ENCODE measurements at places on chromosomes 5 and 9.

GRCh38 chr9:136009516-136009915 lies 48.3 kb upstream of the UBAC1 start:
- DNase-seq: no peak

GRCh38 chr5:156879665-156880285 lies 29.7 kb downstream of the PPP1R2B start:
- DNase-seq: no peak

- no peak for DNase-seq
Observed at GRCh38 chr9:69605406-69605805, 66.8 kb downstream of the APBA1 start.

DNA sequence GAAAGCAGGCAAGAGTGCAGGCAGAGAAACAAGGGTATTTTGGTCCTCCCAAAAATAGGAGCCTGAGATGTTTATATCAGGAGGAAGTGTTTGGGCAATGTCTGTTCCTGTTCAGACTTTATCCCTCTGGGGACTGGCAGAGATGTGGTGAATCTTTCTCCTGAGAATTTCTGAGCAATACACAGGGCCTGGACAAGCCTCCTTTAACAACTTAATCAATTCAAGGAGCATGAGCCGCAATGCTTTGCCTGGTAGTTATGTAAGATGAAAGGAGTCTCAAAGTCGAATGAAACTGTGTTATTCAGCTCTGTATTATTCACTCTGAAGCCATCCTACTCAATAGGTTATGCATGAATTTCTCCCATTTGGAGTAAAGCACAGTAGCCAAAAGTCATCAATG lies 365.6 kb downstream of the MAN2A1 start:
- DNase-seq: no peak

DNA sequence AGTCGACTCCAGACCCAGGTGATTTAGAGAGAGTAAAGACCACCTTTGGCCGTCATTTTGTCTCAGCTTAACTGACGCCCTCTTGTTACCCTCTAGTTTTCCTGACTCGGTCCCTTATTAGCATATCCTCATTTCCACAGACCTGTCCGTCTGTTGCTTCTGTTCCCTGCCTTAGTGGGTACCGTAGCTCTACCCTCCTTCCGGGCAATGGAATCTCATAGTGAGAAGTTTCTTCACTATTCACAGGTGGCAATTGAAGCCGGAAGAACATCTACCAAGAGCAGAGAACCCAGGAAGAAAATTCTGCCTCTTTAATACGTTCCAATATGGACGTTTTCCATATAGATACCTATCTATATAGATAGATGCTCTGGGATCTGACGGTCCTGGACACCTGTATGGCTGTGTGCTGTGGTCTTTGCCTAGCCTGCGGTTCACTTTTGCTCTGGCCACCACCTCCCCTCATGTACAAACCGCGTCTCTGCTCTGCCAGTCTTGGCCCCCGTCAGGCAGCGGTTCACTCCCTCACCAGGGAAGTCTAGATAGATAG lies 652 bp upstream of the TMEM161B start:
- DNase-seq: no peak

GRCh38 chr9:111878946-111879345 lies 17.7 kb upstream of the UGCG start:
- no peak for DNase-seq

GRCh38 chr5:137407090-137407489 lies 92.0 kb downstream of the SPOCK1 start:
- DNase-seq: no peak

DNA sequence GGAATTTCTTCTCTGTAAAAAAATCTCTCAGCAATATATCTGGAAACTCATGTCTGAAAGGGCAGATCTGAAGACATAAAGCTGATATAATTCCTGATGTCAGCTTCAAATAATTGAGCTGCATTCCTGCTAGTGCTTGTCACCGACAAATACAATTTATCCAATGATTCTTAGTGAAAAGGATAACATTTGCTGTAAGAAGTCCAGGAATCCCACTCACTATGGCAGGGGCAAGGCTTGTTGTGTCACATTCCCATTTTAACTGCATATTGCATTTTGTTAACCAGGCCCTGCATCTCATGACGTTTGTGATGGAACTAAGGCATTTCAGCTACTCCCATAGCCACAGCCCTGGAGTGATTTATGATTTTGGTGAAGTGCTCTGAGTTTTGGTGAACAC lies 160.1 kb upstream of the DAB2 start:
- no peak for DNase-seq

- no peak for DNase-seq
Observed at GRCh38 chr5:50846261-50846660, 179.8 kb downstream of the PARP8 start.

DNA sequence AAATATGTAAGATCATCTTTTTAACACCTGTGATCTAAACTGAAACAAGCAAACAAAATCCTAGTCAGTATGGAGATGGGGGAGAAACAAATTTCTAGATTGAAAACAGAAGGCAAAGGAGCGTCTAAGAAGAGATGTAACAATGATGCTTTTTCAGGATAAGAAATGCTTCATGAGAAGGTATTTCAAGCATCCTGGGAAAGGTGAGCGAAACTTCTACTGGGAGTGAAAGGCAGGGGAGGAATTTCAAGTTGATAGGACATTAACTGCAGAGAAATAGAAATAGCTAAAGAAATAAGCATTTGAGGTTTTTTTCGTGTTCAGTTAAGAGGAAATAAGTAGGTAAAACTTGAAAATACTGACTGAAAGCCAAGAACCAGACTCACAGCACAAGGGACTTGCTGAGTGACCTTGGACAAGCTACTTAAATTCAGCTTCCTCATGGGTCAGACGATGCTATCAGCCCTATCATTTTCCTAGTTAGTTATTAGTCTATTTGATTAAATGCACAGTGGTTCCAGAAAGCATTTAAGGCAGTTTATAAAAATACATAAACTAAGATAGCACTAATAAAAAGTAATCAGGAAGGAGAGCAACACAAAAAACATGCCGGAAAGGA lies 406.3 kb downstream of the PDE4D start:
- DNase-seq: no peak

GRCh38 chr9:113436728-113437515 lies 26.4 kb downstream of the C9orf43 start:
- DNase-seq: no peak

DNA sequence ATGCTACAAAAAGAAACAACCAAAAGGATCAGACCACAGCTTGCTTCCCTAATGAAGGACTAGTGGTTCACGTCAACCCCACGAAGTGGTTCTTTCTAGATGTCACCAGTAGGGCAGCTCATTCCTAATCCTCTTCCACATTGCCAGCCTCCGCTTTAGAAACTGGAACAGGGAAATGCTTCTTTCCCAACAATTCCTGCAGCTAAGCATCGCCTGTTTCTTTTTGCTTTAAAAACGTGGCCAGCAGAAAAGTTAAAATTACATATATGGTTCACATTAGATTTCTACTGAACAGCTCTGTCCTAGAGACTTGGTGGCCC lies 100.2 kb downstream of the MTX3 start:
- no peak for DNase-seq

GRCh38 chr5:107393851-107394250 lies 276.9 kb downstream of the EFNA5 start:
- DNase-seq: no peak

- DNase-seq: no peak
Observed at GRCh38 chr9:24351258-24351657, 194.4 kb downstream of the IZUMO3 start.

DNA sequence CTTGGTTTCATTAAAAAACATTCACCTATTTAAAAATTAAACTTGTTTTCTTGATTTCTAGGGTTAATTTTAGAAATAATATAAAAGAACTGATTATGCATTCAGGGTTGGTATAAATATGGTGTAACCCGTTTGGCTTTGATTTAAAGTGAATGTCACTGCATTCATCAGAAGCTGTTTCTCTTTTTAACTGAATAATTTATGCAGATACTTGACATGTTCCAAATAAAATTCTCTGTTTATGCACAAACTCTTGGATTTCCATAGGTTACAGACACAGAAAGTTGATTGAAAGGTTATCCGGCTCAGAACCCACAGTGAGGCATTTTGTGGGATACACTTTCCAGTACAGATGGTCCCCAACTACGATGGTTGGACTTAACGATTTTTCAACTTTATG lies 161.3 kb downstream of the HACD4 start:
- no peak for DNase-seq

GRCh38 chr9:133581513-133582343 lies 27.5 kb downstream of the FAM163B start:
- DNase-seq: no peak

GRCh38 chr9:124392254-124392870 lies 22.9 kb downstream of the PSMB7 start:
- no peak for DNase-seq

DNA sequence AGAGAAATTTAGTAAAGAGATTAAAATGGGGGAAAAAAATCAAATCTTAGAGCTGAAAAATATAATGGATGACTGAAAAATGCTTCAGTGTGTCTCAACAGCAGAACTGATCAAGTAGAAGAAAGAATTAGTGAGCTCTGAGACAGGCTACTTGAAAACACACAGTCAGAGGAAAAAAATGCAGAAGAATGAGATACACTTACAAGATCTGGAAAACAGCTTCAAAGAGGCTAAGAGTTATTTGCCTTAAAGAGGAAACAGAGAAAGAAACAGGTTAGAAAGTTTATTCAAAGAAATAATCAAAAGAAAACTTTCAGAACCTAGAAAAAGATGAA lies 70.5 kb upstream of the OR2K2 start:
- no peak for DNase-seq

- DNase-seq: no peak
Observed at GRCh38 chr5:168916266-168916665, 337.1 kb upstream of the PANK3 start.

DNA sequence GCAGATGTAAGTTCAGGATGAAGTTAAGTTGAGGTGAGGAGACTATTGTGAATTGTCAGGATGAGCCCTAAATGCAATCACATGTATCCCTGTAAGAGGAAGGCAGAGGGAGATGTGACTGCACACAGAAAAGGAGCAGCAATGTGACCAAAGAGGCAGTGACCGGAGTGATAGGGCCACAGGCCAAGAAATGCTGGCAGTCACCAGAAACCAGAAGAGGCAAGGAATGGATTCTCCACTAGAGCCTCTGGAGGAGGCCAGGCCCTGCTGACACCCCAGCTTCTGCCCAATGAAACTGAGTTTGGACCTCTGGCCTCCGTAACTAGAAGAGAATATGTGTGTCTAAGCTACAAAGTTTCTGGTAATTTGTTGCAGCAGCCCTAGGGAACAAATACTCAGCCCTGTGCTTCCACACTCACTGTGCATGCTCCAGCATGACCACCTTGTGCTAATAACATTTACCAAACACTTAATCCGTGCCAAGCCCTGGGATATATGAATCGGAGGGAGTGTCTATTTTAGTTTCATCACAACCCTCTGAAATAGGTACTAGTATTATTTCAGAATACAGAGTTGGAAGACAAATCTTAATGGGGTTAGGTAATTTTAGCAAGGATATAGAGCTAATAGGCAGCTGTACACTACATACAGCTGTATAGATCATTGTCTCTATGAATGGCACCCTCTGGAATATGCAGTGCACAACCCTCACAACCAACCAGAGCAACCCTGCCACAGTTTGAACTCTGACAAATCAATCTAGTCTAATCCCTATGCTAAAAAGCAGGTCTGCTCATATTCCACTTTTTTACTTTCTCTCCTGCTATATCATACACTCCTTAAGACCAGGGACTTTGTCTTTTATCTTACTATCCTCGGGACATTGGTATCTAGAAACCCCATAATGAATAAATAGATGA lies 7.8 kb upstream of the GPX8 start:
- no peak for DNase-seq

DNA sequence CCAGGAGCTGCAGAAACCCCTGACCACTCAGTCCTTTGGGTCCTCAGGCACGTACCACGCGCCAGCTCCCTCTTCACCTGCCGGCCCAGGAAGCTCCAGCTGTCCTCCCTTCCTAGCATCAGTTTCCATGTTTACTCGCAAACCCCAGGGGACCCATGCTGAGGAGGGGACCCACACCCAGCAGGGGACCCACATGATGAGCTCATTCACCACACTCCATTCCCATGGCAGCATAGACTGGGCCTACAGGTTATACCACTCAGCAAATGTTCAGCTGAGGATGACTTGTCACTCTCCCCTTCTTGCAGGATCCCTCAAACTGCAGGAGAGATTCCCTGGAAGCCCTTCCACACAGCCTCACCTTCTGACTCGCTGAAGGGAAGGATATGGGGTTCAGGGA lies 73.5 kb upstream of the GALNT10 start:
- no peak for DNase-seq

DNA sequence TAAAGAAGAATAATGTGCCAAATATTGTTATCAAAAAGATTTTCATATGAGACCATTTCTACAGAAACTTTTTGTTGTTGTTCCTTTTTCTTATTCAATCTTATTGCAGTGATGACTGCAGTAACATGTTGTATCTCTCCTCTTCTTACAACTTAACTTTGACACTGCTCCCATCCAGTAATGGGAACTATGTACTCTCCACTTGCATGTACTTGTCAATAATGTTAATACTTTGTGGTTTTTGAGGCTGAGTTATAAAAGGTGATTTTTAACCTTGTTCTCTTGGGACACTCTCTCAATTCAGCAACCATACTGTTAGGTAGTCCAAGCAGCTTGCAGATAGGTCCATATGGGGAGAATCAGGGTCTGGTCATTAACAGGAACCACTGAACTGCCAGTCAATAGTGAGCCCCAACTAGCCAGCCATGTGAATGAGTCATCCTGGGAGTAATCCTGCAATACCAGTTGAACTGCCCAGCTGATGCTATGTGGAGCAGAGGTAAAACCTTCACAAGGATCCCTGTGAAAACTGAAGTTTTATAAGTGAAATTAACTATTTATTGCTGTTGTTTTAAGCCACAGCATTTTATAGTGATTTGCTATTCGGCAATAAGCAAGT lies 199.6 kb upstream of the DAB2 start:
- no peak for DNase-seq

- no peak for DNase-seq
Observed at GRCh38 chr5:19322716-19323485, 665.1 kb downstream of the CDH18 start.
